ENCODE measurements at places on chromosomes 3 and 15.

DNA sequence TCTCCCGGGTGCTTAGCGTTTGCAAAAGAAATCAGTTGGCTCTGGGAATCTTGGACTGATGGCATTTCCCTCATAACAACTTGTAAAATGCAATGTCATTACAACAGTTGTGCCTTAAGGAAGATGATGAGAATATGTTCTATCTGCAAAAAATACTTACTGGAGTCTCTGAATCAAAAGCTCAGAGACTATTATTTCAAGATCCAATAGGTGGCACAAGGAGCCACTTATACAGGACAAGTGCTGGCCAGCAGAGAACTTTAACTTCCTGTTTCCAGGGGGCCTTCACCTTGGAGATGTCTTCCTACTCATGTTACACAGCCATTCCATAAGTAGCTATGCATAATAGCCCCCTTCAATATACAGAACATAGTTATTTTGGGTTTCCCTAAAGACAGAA, 8.9 kb upstream of the RPS27L start:
- DNase-seq, result no peak

- DNase-seq, result no peak
These were observed 45.8 kb downstream of the SCN5A start for GRCh38 chr3:38603731-38604131.

- DNase-seq, result no peak
These were observed 62.2 kb downstream of the CASR start for GRCh38 chr3:122245513-122246174.

DNA sequence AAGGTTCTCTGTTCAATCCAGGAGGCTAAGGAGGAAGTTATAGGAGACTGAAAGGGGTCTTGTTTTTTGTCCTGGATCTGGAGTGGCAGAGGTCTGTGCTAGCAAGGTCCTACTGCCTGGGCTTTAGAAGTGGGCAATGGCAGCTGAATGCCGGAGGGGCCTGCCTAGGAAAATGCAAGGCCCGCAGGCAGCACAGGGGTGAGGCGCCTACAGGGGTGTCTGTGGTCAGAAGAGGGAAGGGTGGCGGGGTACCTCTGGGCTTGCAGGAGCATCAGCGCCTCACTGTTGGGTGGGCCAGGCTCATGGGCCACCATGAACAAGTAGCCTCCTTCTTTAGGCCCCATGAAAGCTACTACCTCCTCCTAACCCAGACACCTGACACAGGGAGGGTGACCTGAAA, 175.4 kb downstream of the PEX5L start:
- DNase-seq, result no peak

DNA sequence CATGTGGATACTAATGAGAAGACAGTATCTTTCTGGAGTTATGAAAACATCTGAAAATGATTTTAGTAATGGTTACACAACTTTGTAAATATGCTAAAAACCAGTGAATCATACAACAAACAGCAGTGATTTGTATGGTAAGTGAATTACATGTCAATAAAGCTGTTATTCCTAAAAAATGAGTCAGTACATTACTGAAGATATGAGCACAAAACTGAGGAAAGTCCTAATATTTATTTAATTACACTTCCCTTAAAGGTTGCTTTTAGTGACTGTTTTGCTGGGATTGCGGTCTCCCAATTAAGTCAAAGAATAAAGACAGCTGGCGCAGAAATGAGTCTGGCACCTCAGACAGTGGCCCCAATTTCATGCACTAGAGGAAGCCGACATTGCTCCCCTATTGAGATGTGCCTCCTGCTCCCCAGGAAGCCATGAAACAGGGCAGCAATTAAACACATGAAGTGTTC, 50.9 kb upstream of the FSIP1 start:
- DNase-seq, result peak; percentile 39

DNA sequence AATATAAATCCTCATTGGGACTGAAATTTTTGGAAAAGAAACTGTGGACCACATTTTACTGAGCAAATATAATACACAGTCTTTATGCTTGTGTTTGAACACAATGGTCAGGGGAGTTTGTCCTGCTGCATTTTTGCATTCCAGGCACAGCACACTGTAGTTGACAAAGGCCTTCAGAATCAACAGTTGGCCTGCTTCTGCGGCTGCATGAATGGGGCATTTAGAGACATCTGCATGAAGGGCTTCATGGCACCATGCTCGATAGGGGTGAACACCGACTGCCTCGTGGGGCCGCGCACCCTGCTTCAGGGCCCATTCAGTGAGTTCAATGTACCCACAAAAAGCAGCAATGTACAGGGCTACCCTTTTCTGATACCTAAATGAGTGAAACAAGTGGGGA, 15.4 kb upstream of the COMMD2 start:
- no peak for DNase-seq

- no peak for DNase-seq
These were observed 32.4 kb upstream of the IGF2BP2 start for GRCh38 chr3:185857208-185857607.

DNA sequence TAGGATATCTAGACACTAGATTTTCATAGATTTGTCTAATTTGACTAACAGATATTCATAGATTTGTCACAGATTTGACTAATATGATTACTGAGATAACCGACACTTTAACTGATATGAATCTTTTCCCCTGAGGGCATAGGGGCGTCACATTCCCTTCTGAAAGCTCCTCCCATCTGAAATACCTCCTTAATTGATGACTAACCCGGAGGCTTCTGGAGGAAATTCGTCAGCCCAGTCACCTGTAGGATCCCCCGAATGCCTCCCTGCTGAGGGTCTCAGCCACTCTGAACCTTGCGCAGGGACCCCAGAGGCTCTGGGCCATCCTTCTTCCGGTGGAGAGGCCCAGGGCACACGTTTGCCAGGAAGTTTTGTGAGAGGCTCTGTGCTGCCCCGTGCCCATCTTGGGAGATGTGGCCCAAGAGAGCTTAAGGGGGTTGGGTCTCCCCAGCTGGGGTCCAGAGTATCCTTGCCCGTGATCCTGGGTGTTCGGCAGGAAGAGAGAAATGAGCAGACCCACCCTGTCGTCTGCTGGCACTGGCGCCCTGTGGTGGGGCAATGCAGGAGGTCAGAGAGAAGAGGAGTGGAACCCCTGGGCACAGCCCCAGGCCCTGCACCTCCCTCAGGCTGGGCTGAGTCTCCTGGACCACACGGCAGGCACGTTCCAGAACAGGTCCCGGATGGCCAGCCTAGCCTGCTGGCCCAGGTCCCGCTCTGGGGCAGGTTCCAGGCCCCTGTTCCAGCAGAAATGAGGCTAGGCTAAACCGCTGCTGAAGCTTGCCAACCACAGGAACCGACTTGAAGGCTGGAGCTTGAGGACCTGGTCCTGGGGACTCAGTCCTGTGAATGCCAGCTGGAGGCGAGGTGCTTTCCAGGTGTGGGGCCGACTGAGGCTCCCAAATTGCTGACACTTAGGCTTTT, 1.7 kb downstream of the PLA2G4D start:
- DNase-seq, result no peak

- DNase-seq, result peak; percentile 58
These were observed 79.7 kb upstream of the RASGRF1 start for GRCh38 chr15:79170256-79170664.

DNA sequence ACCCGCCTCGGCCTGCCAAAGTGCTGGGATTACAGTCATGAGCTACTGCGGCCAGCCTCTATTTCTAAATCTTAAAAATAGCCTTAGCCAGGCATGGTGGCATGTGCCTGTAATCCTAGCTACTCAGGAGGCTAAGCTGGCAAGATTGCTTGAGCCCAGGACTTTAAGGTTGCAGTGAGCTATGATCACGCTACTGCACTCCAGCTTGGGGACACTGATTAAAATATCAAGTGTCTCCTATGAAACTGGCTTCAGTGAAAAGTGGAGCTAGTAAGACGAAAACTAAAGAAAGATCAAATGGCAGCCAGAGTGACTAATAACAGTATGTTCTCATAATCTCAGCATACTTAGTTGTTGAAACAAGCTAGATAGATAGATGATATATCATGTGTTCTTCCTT, 112.5 kb downstream of the STT3B start:
- DNase-seq, result no peak

DNA sequence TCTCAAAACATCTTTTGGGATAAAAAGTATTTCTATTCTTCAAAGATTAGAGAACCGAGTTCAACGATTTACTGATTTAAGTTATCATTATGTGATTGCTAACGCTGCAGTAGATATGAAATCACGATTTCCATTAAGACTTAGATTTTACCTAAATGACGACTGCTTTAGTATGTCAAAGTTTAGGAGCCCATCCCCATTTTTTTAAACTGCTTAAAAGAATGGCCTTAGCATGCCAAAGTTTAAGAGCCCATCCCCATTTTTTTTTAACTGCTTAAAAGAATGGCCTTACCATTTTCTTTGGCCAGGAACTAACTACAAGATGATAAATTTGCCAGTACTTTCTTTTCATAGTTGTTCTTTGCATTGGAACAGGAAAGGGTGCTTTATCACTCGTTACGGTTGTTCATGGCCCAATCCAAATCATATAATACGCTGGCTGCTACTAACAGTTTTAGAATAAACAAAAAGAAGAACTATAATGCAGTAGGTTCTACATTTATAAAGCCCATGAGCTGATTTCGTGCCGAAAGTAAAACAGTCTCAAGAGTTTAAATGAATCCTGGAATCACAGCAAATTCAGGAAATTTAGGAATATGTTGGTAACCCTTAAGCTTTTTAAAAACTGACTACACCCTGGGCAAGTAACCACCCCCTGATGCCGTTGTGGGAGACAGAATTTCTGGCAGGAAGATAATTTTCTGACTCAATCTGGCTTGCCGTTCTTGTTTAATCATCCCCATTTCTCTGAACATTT, 869 bp upstream of the TSC22D2 start:
- no peak for DNase-seq

DNA sequence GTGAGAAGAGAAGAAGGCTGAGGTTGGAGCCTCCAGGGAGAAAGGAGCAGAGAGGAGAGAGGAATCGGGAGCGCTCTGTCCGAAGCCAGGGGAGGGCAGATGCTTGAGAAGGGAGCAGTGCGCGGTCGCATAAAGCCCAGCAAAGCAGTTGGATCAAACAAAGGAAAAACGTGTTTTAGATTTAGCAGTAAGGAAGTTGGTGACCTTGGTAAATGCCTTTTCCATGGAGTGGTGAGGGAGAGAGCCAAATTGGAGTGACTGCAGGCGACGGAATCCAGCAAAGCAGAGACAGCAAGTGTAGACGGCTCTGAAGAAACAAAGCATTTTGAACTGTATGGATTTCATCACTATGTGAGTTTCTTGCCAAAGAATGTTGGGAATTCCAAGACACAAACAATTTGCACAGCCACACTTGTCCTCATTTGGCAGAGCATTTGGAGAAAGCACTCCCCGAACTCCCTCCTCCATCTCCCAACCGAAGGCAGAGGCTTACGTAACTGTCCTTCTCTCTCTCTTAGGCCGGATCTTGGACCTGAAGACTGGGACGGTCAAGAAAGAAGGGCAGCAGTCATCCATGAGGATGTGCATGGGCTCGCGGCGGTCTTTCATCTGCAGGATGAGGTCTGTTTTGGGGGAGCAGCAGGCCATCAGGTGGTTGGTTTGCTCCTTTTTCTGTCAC, 103.6 kb downstream of the ARNT2 start:
- DNase-seq, result no peak

GRCh38 chr15:53831907-53832770, 72.7 kb upstream of the WDR72 start:
- DNase-seq, result no peak

- DNase-seq, result no peak
These were observed 123.4 kb upstream of the SLC24A5 start for GRCh38 chr15:47997195-47998080.

GRCh38 chr15:98289747-98290146, 329.2 kb downstream of the ARRDC4 start:
- no peak for DNase-seq

GRCh38 chr3:49132437-49133225, at the start of gene LAMB2:
Gene LAMB2, minus strand, starts transcription at chr3:49133050. Its CDS starts 183 bp downstream, at chr3:49132867.
- DNase-seq, result peak; percentile 89

DNA sequence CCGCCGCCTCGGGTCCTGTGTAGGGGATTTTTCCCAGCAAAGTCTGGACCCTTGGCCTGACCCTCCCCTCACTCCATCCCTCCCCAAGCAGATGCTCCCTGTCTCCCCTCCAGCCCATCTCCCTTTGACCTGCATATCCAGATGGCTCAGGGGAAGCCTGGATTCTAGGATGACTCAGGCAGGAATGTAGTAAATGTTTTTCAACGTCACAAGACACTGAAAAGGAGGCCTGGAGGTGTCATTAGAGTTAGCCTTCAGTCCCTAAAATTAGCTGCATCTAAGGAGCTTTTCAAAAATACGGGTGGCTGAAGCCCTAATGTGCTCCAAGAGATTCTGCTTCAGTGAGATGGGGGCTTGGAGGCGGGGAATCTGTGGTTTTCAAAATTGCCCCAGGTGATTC, 7.2 kb downstream of the ACAN start:
- DNase-seq, result no peak

- no peak for DNase-seq
These were observed 35.5 kb upstream of the PLCL2 start for GRCh38 chr3:16849229-16849628.

- no peak for DNase-seq
These were observed 2.4 kb upstream of the KPNA4 start for GRCh38 chr3:160567774-160568173.

GRCh38 chr15:73826711-73827251, 46.6 kb upstream of the TBC1D21 start:
- DNase-seq, result no peak

DNA sequence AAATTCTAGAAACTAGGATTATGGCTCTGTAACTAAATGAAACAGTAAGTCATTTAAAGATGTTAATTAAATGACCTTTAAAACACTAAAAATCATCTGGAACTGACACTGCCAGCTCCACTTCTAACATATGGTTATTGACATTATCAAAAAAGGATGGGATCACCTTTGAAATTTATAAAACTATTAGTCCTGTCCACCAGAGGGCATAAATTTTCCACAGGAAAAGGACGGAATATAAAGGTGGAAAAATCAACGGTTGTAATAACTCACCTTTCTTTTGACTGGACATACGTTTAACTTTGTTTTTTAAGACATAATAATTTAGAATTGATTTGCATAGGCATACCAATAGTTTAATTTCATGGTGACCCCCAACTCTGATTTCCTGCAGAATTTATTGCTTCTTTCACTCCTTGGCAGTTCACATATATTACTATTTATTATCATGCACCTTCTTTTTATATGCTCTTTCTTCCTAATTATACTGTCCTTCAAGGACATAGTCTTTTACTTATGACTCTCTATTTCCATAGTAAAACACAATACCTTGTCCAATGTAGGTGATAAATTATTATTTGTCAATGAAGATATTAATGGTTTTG, 345.7 kb downstream of the CADM2 start:
- no peak for DNase-seq

- DNase-seq, result no peak
These were observed 42.7 kb upstream of the ATP2B2 start for GRCh38 chr3:10547841-10548783.

Measured in retina (tissue), 1 donor.